CD4-positive, CD25-positive, alpha-beta regulatory T cell (primary cell): ENCODE measurements at places on chromosomes 5 and 9. TPM values are rescaled to one million over a fixed set of nuclear protein-coding genes. Genes with fewer than 3 reads are reported as not detected.

The CYLC2 gene
- polyA plus RNA-seq, result not detected

DNA sequence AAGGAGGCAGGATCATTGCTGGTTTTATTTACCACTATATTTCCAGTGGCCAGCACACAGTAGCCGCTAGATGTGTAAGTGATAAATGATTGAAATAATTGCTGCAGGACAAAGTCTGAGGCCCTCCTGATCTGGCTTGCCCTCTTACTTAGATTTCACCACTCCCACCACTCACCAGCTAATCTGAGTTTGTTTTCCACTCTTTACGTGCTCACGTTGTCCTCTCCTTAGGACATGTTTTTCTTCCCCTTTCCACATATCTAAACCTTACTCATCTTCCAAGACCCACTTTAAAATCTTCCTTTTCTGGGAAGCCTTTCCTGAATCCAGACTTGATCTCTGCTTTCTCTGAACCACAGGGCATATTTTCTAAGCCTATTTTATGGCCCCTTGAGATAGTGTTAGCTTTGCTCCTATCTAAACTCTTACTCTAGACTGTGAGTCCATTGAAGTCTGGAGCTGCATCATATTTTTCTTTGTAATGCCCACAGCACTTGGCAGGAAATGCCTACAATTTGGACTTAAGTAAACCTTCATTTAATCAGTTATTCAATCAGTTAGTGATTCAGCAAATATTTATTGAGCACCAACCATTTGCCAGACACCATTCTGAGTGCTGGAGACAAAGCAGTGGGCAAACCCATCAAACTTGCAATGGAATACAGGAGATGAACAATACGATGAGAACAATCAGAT lies 2.4 kb downstream of the TLR4 start:
- no peaks in the 10 kb centered on the region for H3K4me1 ChIP-seq
- no peak for DNase-seq
- no peak overlapping the region for H3K4me3 ChIP-seq
- H3K27me3 ChIP-seq, result no peaks in the 10 kb centered on the region
- H3K36me3 ChIP-seq, result no peaks in the 10 kb centered on the region

The WDR31 gene
- not detected for polyA plus RNA-seq

- H3K4me1 ChIP-seq, result no peaks in the 10 kb centered on the region
- no peak for DNase-seq
- H3K27me3 ChIP-seq, result peaks cover 5% of the 10 kb centered on the region
- no peaks in the 10 kb centered on the region for H3K36me3 ChIP-seq
- no peak overlapping the region for H3K4me3 ChIP-seq
Observed at GRCh38 chr9:108783731-108784495, 71.9 kb downstream of the ACTL7B start.

The PCDHB9 gene
- polyA plus RNA-seq, result not detected

The EIF4E1B gene
- polyA plus RNA-seq, result not detected

GRCh38 chr5:157486221-157486681 lies 26.2 kb downstream of the NIPAL4 start:
- peaks cover 69% of the 10 kb centered on the region for H3K36me3 ChIP-seq
- H3K27ac ChIP-seq, result peak overlapping the region; percentile 38
- H3K4me1 ChIP-seq, result peaks cover 23% of the 10 kb centered on the region
- H3K27me3 ChIP-seq, result no peaks in the 10 kb centered on the region
- DNase-seq, result peak; percentile 71

The PIK3R1 gene
- polyA plus RNA-seq, result 75.9 TPM

The TAF11L5 gene
- not detected for polyA plus RNA-seq

The SLC34A3 gene
- not detected for polyA plus RNA-seq

GRCh38 chr5:113190347-113190746 lies 213.7 kb downstream of the DCP2 start:
- H3K4me3 ChIP-seq, result no peak overlapping the region
- no peak for DNase-seq
- no peaks in the 10 kb centered on the region for H3K4me1 ChIP-seq
- H3K36me3 ChIP-seq, result no peaks in the 10 kb centered on the region
- H3K27me3 ChIP-seq, result no peaks in the 10 kb centered on the region

DNA sequence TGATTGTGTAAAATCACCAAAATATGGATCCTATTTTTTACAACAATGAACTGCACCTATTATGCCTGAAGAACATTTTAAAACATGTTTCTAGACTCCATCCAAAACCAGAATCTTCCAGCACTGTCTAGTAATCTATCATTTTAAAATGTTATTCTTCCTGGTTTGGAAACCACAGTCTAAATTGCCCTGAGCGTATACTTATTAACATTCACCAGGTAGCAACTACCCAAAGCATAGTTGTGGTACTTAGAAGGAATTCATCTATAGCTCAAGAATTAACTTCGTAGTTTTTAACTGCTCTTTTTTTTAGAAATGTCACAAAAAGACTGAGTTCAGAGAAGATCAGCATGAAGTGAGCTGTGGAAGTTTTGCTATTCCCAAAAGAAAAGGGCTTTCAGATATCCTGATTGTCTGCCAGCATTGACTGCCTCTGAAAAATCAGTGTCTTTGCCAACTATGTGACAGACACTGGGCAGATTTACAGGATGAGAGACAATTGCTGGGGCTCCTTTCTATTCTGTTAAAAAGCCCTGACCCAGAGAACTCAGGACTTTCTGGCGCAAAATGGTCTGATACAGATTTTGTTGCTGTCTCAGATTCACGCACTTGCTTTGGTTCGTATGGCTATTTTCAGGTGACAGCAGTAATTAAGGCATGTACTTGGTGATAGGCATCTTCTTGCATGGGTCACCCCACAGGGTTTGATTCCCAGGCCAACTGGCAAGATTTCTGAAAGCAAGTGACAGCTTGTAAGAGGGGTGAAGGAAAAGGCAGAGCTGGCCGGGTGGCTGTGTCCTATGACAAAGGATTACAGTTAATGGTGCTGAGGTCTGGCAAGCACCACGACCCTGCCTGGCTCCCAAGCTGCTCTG lies 152.5 kb upstream of the RAI14 start:
- H3K27me3 ChIP-seq, result no peaks in the 10 kb centered on the region
- H3K36me3 ChIP-seq, result no peaks in the 10 kb centered on the region
- no peak overlapping the region for H3K4me3 ChIP-seq
- no peak overlapping the region for H3K27ac ChIP-seq

The SPAG8 gene
- not detected for polyA plus RNA-seq

The RETREG1 gene
- 123 TPM for polyA plus RNA-seq

The NRG2 gene
- not detected for polyA plus RNA-seq

The GPR151 gene
- polyA plus RNA-seq, result not detected

GRCh38 chr5:3845230-3845629 lies 249.6 kb downstream of the IRX1 start:
- no peak overlapping the region for H3K27ac ChIP-seq
- DNase-seq, result no peak

GRCh38 chr9:96617439-96618185 lies 2.0 kb downstream of the CDC14B start:
- H3K27me3 ChIP-seq, result peaks cover 27% of the 10 kb centered on the region
- DNase-seq, result no peak
- no peaks in the 10 kb centered on the region for H3K36me3 ChIP-seq

The GALNT12 gene
- 1.4 TPM for polyA plus RNA-seq

GRCh38 chr9:136328011-136328621 lies 777 bp downstream of the GPSM1 start:
- H3K4me3 ChIP-seq, result no peak overlapping the region
- H3K27me3 ChIP-seq, result no peaks in the 10 kb centered on the region
- no peak for DNase-seq

- H3K36me3 ChIP-seq, result no peaks in the 10 kb centered on the region
- no peak overlapping the region for H3K4me3 ChIP-seq
- no peak for DNase-seq
Observed at GRCh38 chr5:105030153-105030552, 1467.6 kb upstream of the NUDT12 start.

GRCh38 chr9:13917534-13917933 lies 396.4 kb downstream of the NFIB start:
- H3K27ac ChIP-seq, result no peak overlapping the region
- no peak overlapping the region for H3K4me3 ChIP-seq
- H3K4me1 ChIP-seq, result no peaks in the 10 kb centered on the region

The SOHLH1 gene
- polyA plus RNA-seq, result not detected

The KIAA1958 gene
- polyA plus RNA-seq, result 0.96 TPM

The SLC1A1 gene
- polyA plus RNA-seq, result 1.3 TPM

The TSSK1B gene
- polyA plus RNA-seq, result not detected

GRCh38 chr9:4309806-4310205 lies 9.9 kb upstream of the GLIS3 start:
- H3K4me3 ChIP-seq, result no peak overlapping the region
- H3K27ac ChIP-seq, result no peak overlapping the region
- H3K36me3 ChIP-seq, result no peaks in the 10 kb centered on the region
- H3K4me1 ChIP-seq, result no peaks in the 10 kb centered on the region
- DNase-seq, result no peak

DNA sequence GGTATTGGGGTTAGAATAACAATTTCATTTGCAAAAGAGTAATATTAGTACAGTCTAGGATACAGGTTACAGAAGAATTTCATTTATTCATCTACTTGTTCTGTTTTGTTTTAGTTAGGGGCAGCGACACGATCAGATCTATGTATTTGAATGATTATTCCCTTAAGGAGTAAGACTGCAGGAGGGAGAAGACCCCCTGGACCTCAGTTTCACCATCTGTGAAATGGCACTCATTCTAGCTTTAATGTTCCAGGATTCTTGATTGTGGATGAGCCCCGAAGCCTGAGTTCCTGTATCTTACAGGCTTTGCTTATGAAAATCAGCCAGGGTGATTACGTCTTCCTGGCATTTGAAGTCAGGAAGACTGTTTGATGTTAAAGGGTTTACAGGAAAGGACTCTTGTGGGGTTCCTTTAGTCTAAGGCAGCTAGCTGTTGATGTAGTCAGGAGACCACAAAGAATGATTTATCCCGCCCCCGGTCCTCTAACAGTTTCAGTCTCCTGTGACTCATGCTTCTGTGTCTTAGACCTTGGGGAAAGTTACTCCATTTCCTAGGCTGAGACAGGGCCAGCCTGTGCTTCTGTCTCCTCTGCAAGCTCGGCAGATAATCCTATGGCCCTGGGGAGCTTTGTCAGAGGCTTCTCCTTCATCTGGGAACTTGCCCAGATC lies 11.5 kb downstream of the SMIM3 start:
- no peaks in the 10 kb centered on the region for H3K27me3 ChIP-seq
- DNase-seq, result no peak
- no peaks in the 10 kb centered on the region for H3K36me3 ChIP-seq
- H3K4me1 ChIP-seq, result peaks cover 10% of the 10 kb centered on the region
- H3K4me3 ChIP-seq, result no peak overlapping the region
- no peak overlapping the region for H3K27ac ChIP-seq

DNA sequence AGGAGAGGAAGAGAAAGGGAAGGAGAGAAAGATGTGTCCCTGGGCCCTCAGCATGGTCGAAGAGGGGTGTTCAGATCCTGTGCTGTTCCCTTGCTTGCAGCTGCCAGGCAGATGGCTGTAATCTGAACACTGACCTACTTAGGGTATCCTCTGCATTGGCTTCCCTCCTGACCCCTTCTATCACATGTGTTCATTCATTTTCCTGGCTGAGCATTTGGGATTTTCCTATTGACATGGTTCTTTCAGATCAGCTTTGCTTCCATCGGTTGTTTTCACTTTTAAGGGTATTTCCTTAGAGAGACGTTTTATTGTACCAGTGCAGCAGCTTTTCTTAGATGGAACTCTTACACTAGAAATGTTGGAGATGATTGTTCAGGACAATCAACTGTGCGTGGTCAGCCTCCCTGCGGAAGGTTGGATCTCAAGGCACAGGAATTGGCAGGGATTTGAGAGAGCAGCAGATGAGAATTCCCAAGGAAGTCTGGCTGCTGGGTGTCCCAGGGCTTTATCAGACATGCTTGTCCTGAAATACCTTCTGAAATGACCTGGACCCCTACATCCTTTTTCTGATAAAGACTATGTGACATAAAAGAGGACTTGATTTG lies 26.0 kb downstream of the ACTBL2 start:
- H3K27me3 ChIP-seq, result no peaks in the 10 kb centered on the region
- no peak for DNase-seq
- H3K4me1 ChIP-seq, result no peaks in the 10 kb centered on the region
- no peaks in the 10 kb centered on the region for H3K36me3 ChIP-seq
- no peak overlapping the region for H3K27ac ChIP-seq
- no peak overlapping the region for H3K4me3 ChIP-seq

The UBLCP1 gene
- polyA plus RNA-seq, result 52.8 TPM

The MARCOL gene
- not detected for polyA plus RNA-seq

DNA sequence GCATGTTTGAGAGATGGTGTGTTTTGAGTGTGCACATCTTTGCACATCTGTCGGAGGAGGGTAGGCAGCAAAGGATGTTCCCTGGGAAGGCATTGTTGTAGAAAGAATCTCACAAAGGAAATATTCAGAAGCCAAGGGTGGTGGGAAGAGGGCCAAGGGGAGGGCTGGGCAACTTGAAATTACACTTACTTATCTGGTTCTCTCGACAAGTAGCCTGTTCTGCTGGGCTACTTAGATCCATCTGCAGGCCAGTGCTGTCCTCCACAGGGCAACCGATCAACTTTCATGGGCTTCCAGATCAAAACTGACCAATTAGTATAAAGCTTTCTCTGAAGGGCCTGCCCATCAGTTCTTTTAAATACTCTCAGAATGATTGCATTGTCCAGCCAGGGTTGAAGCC lies 495.2 kb downstream of the GADD45G start:
- H3K27ac ChIP-seq, result no peak overlapping the region
- no peaks in the 10 kb centered on the region for H3K27me3 ChIP-seq
- H3K4me3 ChIP-seq, result no peak overlapping the region
- DNase-seq, result no peak
- H3K36me3 ChIP-seq, result no peaks in the 10 kb centered on the region
- H3K4me1 ChIP-seq, result no peaks in the 10 kb centered on the region

DNA sequence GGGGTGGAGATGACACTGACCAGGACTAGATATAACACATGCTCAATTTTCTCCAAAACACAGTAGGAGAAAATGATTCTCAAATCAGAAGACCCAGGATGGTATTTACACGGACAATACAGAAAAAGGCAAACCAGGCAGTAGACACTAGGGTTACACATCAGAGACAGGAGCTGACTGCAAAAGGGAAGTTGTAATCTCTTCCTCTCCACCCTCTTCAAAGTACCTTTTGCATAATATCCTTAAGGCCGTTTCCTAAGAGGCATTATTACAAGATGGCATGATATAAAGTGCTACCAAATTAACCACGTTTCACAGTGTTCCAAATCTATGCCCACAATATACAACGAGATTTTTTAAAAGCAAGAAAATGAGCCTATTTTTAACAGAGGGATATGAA lies 39.2 kb downstream of the YIPF5 start:
- no peak overlapping the region for H3K4me3 ChIP-seq
- DNase-seq, result no peak
- peaks cover 6% of the 10 kb centered on the region for H3K27me3 ChIP-seq
- H3K27ac ChIP-seq, result no peak overlapping the region
- no peaks in the 10 kb centered on the region for H3K4me1 ChIP-seq

DNA sequence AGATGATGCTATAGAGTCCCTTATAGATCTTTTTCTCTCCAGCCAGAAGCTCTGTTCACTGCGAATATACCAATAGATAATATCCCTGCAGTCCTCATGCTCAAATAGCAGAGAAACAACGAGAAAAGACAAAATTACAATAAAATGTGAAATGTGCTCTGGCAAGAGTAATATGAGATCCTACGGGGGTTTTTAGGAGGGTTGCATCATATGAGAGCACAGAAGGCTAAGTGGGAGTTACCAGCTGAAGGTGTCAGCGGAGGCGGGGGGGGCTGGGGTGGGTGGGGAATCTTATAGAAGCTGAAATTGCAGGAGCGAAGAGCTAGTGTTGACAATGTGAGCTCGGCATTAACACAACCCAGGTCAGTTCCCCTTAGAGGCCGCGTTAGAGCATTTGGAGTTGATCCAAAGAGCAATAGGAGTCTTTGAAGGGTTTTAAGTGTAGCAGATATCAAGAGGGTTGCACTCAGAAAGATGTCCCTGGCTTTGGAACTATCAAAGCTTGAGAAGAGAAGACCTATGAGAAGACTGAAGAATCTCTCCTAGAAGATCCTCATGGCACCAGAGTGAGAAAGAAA lies 109.7 kb downstream of the BASP1 start:
- H3K27me3 ChIP-seq, result no peaks in the 10 kb centered on the region
- no peak overlapping the region for H3K4me3 ChIP-seq
- DNase-seq, result no peak
- no peaks in the 10 kb centered on the region for H3K4me1 ChIP-seq

The IRX1 gene
- polyA plus RNA-seq, result not detected

The GKAP1 gene
- polyA plus RNA-seq, result 1.6 TPM
